Endothelial cell (in vitro differentiated cells): ENCODE measurements at places on chromosomes 2 and 18. TPM values are rescaled to one million over a fixed set of nuclear protein-coding genes. Genes with fewer than 3 reads are reported as not detected.

GTF2A1L gene
- not detected for total RNA-seq

GRB14 gene
- 5.8 TPM for total RNA-seq

TRABD2A gene
- 7.2 TPM for total RNA-seq

GRCh38 chr2:174874085-174874484 is 109.8 kb upstream of the CHRNA1 start:
- no peak for DNase-seq

DNA sequence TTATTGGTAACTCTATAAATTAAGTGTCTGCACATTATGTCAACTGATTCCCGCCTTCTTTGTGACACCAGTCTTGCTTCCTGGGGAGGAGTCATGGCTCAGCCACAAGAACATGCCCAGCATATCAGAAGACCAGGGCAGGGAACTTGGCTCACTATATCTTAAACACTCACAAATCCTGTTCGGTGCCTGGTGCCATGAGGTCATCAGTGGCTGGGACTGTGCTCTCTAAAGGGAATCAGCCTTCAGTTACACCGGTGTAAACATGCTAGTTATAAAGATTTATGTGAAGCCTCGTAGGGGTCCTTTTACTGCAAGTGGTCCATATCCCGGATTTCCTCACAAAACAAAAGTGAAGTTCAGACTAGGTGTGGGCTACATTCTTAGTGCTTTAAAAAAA is 73.1 kb upstream of the ZNF521 start:
- no peak for DNase-seq

COL6A3 gene
- 1.6 TPM for total RNA-seq

- no peak for DNase-seq
Measured at GRCh38 chr2:203407496-203407895, 79.3 kb downstream of the ABI2 start.

MEIS1 gene
- 13.3 TPM for total RNA-seq

PSMA8 gene
- total RNA-seq, result not detected

GRCh38 chr18:46321955-46322354 is 217.8 kb downstream of the HAUS1 start:
- no peak for DNase-seq

GRCh38 chr2:46297546-46298271 is 502 bp downstream of the EPAS1 start:
- DNase-seq, result peak; percentile 56

ATP6V1B1 gene
- total RNA-seq, result not detected

DNA sequence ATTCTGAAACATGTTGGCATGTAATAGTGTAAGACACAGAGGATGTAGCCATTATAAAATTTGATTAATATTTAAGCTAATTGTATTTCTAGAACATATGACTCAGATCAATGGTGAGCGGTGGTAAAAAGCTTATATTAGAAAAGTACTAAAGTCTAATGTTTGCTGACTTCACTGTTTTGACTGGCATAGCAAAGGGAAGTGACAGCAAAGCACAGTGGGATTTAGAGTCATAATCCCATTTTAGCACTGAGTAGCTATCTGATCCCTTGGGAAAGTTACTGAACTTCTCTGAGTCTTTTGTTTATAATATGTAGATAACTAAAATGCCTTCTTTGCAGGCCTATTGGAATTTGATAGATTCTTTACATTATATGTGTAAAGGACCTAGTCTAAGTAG is 60.4 kb downstream of the KIAA1328 start:
- DNase-seq, result no peak

DNA sequence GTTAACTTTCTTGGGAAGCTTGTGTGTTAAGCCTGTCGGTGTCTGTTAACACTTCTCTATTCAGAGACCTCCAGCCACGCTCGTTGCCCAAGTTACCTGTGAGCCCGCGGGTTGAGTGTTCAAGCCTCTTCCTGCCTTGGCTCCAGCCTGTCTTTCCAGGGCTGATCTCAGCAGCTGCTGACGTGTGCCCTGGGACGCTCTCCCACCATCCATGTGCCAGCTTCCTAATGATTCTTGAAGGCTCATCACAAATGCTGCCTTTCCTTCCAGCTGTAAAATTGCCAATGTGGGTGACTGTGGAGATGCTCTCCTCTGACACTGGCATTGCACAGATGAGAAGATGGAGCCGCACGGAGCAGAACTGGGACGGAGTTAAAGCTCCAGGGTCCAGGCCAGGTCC is 6.1 kb downstream of the RNF144A start:
- no peak for DNase-seq

MEP1B gene
- 0.15 TPM for total RNA-seq

TSPYL6 gene
- total RNA-seq, result not detected

GRCh38 chr2:8876628-8877027 is 39.2 kb upstream of the KIDINS220 start:
- DNase-seq, result no peak

IL1RN gene
- not detected for total RNA-seq

GRCh38 chr18:69265656-69266055 is 135.0 kb upstream of the DOK6 start:
- DNase-seq, result no peak

- no peak for DNase-seq
Measured at GRCh38 chr2:14673351-14673875, 40.9 kb downstream of the LRATD1 start.

GRCh38 chr18:77776104-77776503 is 526.5 kb downstream of the GALR1 start:
- DNase-seq, result no peak

ITGB6 gene
- not detected for total RNA-seq

DNA sequence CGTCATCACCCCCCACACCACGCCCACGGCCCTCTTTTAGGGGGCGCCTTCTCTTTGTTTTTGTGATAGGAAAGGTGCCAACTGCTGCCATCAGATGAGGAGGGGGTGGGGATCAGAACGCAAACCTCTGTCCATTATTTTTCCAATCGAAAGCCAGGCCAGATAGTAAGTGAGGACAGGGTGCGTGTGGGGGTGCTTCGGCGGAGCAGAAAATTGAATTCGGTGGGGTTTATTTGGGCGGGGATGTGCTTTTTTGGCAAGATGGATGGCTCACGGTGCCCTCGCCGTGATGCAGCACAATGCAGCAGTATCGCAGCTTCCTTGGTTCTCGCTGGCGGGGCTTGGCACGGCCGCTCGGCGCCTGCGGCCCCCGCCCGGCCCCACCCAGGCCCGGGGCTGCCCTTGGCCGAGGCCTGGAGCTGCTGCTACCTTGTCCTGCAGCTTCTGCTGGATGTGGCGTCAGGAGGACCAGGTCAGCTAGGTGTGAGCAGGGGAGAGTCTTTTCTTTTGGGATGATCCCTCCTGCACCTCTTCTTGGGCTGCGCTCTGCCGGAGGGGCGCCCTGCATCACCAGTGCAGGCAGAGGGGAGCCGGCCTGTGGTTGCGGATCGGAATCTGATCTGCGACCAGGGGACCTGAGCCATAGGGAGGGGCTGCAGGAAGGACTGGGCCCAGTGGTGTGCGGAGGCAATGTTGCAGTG is 1.3 kb downstream of the SPTBN1 start:
- peak; percentile 34 for DNase-seq

- no peak for DNase-seq
Measured at GRCh38 chr2:210356944-210357343, 42.0 kb upstream of the MYL1 start.
